ENCODE measurements at places on chromosomes 6 and 20.

DNA sequence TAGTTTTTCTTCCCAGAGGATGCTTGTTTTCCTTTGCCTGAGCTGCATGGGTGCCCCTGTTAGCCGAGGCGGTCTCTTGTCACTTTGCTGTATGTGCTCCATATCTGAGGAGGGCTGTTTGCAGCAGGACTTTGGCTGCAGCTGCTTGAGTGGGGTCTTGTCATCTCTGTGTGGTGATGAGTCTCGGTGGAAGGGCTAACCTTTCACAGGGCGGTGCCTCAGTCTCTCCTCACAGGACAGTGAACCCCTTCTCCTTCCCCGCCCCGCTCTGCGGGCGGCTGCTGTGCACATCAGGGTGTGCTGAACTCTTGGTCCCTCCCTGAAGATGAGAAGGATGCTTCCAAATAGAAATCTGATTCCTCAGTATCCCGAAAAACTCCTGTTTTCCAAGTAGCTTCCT is 75.1 kb downstream of the SYNJ2 start:
- no peak for DNase-seq

DNA sequence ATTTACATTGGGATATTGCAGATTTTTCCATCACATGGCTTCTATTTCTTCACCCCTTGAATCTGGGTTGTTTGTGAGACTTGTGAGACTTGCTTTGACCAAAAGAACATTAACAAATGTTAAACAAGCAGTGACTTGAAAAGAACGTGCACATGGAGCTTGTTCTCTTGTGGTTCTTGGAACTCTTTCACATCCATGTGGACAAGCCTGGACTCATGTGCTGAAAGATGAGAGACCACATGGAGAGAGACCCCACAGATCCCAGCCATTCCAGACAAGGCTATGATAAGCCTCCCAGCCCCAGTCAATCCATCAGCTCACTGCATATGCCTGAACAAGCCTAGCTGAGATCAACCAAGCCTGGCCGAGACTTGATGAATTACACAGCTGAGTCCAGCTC is 1365.7 kb upstream of the GJE1 start:
- DNase-seq, result no peak

GRCh38 chr20:7775072-7775471 is 165.2 kb downstream of the HAO1 start:
- no peak for DNase-seq

GRCh38 chr20:48949304-48950170 is 28.0 kb downstream of the ARFGEF2 start:
- DNase-seq, result no peak

- DNase-seq, result no peak
Observed at GRCh38 chr6:110495949-110496348, 19.5 kb upstream of the SLC22A16 start.

DNA sequence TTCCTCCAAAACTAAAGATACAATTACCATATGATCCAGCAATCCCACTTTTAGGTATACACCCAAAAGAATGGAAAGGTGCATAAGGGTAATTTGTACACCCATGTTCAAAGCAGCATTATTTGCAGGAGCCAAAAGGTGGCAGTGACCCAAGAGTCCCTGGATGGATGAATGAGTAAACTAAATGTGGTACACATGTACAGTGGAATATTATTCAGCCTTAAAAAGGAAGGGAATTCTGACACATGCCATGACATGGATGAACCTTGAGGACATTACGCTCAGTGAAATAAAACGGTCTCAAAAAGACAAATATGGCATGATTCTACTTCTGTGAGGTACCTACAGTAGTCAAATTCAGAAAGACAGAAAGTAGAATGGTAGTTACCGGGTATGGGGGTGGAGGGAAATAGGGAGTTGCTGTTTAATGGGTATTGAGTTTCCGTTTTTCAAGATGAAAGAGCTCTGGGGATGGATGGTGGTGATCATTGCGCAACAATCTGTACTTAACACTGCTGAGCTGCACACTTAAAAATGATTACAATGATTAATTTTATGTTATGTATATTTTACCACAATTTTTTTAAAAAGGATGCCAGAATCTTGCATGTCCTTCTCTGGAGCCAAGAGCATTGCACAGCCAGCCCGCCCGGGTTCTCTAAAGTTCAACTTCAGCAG is 518.9 kb upstream of the JARID2 start:
- no peak for DNase-seq

DNA sequence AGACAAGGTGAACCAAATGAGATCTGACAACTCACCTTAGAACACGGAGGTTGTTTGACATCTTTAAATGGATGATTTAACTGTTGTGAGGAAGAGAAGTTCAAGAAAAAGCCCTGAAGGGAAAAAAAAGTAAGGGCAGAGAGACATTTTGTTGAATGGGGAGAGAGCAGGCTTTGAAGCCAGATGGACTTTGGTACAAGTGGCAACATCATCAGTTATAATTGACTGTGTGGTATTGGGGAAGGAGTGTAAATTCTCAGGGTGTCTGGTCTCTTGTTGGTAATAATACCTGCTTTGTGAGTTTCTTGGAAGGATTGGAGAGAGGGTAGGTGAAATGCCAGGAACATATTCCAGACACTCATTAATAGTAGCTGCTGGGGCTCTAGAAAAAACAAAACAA is 21.6 kb downstream of the OGFRL1 start:
- no peak for DNase-seq

- DNase-seq, result no peak
Observed at GRCh38 chr20:48107560-48107959, 322.3 kb upstream of the SULF2 start.

DNA sequence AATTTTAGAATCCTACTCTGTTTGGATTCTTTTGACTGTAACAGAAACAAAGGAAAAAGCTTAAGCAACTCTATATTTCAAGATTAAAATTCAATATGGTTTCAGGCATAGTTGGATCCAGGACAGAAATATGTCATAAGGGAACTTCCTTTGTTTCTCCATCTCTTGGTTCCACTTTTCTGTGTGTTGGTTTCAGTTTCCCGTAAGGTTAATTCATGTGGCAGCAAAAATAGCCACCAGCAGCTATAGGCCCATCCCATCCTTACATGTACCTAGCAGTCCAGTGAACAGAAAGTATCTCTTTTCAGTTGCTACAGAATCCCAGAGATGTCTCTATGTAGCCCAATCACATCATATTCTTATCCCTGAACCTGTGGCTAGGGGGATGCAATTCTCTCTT is 8.8 kb upstream of the FAM8A1 start:
- no peak for DNase-seq

DNA sequence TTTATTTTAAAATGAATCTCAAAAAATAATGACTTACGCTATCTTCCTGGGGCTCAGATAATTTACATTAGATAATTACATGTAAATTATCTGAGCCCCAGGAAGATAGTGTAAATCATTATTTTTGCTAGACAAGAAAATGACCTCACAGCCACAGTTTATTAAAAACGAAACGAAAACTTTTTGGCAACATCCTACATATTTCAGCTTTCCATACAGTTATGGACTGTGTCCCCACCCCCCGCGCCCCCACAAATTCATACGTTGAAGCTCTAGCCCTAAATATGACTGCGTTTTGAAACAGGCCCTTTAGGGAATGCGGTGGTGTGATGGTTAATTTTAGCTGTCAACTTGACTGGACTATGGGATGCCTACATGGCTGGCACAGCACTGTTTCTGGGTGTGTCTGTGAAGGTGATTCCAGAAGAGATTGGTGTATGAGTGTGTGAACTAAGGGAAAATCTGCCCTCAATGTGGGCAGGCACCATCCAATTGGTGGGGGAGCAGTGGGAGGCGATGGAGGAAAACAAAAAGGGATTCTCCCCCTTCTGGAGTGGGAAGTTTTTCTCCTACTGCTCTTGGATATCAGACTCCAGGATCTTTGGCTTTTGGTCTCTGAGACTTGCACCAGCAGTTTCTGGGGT is 52.6 kb downstream of the TRPC4AP start:
- DNase-seq, result no peak

DNA sequence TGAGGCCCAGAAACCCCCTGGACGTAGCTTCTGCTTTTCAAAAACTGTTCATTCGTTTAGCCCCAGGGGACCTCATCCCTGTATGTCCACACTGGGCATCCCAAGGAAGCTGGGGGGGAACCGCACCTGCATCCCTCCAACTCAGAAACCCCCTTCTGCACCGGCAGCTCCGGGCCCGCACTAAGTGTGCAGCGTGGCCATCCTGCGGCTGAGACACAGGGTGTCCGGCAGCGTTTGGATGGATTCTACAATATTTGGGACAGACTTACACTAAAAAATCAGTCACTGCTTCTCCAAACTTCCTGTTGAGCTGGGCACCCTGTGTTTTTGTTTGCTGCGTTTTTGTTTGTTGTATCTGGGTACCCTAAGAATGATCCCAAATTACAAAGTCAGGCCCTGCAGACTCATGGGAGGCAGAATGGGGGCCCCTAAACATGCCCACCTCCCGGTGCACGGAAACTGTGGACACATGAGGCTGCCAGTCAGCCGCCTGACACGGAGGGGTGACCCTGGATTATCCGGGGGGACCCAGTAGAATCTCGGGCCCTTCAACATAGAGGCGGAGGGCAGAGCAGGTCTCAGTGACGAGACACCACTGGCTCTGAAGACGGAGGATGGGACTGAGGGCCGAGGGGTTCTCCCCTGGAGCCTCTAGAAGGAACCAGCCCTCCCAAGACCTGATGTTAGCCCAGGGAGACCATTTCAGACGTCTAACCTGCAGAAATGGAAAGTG is 88.2 kb upstream of the BHLHE23 start:
- no peak for DNase-seq

- no peak for DNase-seq
Observed at GRCh38 chr6:41153992-41154625, at the start of gene TREML1. TREML1 (minus strand) TSS chr6:41154347; CDS start chr6:41154288, 59 bp downstream.

DNA sequence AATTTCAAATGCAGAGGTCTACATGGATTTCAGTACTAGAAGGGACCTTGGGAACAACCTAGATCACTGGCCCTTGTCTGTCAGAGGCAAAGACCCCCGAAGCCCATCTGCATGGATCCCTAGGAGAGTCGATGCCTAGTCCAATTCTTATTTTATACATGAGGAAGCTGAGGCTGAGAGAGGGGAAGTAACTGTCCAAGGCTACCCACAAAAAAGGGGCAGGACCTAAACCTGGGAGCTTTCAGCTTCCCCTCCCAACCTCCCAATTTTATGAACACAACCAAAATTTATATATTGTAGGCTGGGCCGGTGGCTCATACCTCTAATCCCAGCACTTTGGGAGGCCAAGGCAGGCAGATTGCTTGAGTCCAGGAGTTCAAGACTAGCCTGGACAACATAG is 73.2 kb downstream of the TRERF1 start:
- no peak for DNase-seq

- no peak for DNase-seq
Observed at GRCh38 chr20:62796699-62797491, 622 bp downstream of the MRGBP start.

- DNase-seq, result no peak
Observed at GRCh38 chr20:2302384-2303060, 6.7 kb downstream of the TGM3 start.

GRCh38 chr6:2971420-2972218 is at the start of gene SERPINB6:
SERPINB6 (minus strand) TSS chr6:2971567; CDS start chr6:2959332, 12,235 bp downstream.
- no peak for DNase-seq

DNA sequence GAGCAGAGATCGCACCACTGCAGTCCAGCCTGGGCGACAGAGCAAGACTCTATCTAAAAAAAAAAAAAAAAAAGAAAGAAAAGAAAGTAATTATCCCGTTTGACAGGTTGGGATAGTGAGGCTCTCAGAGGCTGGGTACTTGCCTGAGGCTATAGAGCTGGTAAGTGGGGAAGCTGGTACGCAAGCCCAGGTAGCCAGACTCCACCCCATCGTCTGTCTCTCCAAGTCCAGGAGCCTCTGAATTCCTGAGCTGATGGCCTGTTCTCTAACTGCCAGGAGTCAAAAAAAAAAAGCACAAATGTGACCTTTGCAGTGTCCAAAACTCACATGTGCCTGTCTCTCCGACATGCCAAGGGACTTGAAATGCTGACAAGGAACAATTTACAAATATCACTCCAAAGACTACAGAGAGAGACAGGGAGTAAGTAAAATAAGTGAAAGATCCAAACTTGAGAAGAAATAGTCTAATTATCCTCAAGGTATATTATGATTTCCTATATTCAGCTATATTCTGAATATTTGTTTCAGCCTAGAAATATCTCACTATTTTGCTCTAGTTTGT is 109.1 kb upstream of the SCAF8 start:
- no peak for DNase-seq

GRCh38 chr20:34977365-34978091 is 21.9 kb downstream of the MYH7B start:
- DNase-seq, result no peak

GRCh38 chr20:11826334-11826733 is 91.4 kb upstream of the BTBD3 start:
- DNase-seq, result no peak

- DNase-seq, result no peak
Observed at GRCh38 chr6:15474196-15474595, 188.6 kb downstream of the DTNBP1 start.

DNA sequence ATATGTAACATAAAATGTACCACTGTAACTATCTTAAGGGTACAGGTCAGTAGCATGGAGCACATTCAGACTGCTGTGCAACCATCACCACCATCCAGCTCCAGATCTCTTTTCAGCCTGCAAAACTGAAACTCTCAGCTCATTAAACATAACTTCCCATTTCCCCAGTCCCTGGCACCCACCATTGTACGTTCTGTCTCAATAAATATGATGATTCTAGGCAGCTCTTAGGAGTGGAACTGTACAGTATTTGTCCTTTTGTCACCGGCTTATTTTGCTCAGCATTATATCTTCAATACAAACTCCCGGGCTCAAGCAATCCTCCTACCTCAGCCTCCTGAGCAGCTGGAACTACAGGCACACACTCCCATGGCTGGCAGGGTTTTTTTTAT is 1.5 kb downstream of the ZC3H12D start:
- DNase-seq, result no peak

DNA sequence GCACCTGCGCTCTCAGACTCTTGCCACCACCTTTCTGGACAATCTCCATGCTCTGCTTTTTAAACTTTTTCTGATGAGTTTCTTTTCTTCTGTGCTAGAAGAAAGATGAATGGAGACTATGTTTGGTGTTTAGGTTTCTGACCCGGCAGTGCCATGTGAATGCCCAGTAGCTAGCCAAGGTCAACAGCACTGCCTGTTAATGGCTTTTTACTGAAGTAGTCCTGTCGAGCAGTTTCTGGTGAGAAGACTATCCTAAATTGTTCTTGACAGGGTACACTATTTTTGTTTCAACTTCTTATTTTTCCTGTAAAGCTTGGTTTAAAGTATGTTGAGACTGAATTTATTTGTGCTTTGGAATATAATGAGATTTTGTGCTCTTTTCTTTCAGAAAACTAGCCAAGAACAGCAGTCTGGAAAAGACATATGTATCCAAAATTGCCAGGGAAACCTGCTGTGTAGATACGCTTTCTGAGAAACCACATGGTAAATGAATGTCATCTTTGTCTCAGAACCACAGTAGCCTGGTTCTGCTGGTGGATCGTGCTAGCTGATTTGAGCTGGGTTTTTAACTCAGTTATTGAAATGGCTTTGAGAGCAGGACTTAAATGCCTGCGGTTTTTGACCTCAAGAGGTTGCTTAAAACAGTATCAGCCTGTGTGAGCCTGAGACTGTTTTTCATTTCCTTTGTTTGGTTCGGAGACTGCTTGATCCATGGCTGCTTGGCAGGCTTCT is 48.1 kb downstream of the KCNS1 start:
- DNase-seq, result no peak

- no peak for DNase-seq
Observed at GRCh38 chr6:162581988-162582780, 145.4 kb downstream of the PRKN start.

- no peak for DNase-seq
Observed at GRCh38 chr6:7820288-7820835, 90.2 kb downstream of the TXNDC5 start.

GRCh38 chr20:62590309-62591121 is 51.8 kb upstream of the SLCO4A1 start:
- no peak for DNase-seq

- DNase-seq, result no peak
Observed at GRCh38 chr6:52375780-52376556, 14.0 kb downstream of the PAQR8 start.
